Activated CD4-positive, alpha-beta memory T cell treated with anti-CD3 and anti-CD28 coated beads for 36 hours (primary cell): ENCODE measurements at places on chromosomes 16 and 17. TPM values are rescaled to one million over a fixed set of nuclear protein-coding genes. Genes with fewer than 3 reads are reported as not detected.

Gene PMFBP1
- 0.19 TPM for total RNA-seq

Gene PLEKHG4
- total RNA-seq: 22.7 TPM

Gene NSRP1
- total RNA-seq: 26.5 TPM

Gene RAC3
- 6.3 TPM for total RNA-seq

DNA sequence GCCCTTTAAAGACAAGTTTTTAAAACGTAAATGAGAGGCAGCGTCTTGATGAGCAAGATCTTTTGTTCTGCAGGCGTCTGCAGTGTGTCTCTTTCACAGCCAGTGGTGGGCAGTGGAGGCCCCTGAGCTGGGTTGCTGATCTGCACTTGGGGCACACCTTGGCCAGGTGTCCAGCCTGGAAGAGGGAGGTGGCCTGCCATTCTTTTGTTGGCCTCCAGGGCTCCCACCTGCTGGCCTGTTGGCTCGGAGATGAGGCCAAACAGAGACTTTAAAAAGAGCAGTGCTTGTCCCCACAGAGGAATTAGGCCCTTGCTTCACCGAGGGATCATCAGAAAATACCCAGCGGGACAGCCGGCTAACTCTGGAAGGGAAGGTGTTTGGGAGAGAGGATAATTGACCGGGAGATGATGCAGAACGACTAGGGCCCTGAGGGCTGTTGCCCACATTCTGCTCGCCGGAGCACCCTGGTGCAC is 145.9 kb upstream of the PLCG2 start:
- no peak for DNase-seq

DNA sequence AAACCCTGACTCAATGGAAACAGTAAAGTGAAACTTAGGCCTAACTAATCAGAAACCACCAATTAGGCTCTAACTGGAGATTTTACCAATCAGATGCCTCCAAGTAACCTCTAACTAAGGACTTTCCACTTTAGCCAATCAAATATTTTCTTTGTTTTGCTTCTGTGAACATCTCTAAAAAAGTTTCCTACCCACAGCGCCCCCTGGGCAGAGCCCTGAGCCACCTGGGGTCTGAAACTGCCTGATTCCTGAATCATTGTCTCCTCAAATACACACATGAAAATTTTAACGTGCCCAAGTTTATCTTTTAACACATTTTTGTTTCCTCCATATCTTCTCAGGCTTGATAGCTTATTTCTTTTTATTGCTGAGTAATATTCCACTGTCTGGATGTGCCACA is 19.0 kb downstream of the ADAD2 start:
- DNase-seq: no peak

- no peak for DNase-seq
Observed at GRCh38 chr17:63740464-63741142, 996 bp downstream of the STRADA start.

GRCh38 chr17:66531851-66532295 is 229.5 kb downstream of the PRKCA start:
- DNase-seq: no peak

DNA sequence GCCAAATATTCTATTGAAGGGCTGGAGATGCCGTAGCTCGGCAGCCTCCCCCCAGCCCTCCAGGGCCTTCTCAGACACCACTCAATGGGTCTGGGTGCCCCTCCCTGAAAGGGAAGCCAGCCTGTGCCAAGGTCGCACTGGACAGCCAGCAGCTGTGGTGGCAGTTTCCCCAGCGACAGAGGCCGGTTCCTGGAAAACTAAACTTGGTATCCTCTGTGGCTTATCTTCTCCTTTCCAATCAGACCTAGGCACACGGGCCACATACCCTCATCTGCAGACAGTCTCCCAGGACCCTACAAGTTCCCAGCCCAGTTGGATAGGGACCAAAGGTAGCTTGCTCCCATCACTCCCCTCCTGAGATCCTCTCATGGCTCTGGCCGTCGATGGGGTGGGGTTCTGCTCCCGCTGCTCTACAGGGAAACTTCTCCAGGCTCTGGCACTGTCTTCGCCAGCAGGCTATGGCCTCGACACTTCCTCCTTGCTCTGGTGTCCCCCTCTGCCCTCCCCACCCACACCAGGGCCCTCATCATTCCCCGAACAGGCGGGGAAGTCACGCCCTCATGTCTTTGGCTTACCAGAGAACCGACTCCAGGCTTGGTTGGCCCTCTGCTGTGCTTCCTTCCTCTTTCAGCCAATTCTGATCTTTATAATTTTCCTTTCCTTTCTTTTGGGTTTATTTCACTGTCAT is 18.3 kb upstream of the IL21R start:
- no peak for DNase-seq

- DNase-seq: no peak
Observed at GRCh38 chr16:84190731-84191388, at the start of gene ADAD2. Gene ADAD2 (plus strand): TSS chr16:84191157. CDS start chr16:84191231, 74 bp downstream.

GRCh38 chr17:82382933-82383255 is 11.3 kb downstream of the UTS2R start:
- DNase-seq: no peak

DNA sequence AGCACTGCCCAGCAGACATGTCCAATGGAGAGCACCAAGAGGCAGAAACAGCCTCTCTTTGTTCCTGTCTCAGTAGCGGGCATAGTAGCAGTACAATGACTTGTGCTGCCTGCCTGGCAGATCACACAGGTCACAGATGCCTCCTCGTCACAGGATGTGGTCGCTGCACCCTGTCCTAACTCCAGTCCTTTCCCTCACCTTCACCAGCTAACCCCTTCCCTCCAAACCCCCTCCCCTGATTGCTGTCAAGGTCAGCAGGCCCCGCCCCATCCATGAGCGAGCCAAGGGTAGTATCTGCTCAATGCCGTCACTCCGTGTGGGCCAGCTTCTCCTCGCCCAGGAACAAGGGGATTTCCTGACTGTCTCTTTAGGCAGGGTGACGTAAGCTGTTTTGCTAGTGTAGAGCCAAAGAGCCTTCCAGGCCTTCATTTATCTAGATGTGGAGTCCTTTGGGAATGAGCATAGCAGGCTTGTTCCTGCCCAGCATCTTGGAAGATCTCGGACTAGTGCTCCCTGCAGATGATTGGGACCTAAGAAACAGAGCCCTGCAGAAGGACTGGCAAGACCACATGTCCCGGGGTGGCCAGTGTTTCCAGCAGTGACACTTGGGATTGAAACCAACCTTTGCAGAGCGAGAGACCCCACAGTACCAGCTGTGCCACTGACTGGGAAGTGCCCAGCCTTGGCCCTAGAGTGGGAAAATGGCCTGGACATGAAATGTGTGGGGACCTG is 75.9 kb upstream of the TNRC6C start:
- DNase-seq: peak; percentile 91

DNA sequence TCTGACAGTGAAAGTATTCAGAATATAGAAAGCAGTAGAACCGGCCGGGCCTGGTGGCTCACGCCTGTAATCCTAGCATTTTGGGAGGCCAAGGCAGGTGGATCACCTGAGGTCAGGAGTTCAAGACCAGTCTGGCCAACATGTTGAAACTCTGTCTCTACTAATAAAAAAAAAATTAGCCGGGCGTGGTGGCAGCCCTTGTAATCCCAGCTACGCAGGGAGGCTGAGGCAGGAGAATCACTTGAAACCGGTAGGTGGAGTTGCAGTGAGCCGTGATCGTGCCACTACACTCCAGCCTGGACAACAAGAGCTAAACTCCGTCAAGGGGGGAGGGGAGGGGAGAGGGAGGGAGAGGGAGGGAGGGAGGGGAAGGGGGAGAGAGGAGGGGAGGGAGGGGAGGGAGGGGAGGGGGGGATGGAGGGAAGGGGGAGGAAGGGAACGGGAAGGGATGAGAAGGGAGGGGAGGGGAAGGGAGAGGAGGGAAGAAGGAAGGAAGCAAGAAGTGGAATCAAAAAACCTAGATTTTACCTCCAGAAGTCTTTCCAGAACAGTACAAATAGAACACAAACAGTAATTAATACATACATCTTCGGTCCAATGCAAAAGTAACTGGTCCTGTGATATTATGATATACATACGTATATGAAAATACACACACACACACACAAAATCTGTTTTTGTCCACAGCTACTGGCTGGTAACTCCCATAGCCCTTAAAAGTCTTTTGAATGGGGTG is 10.9 kb upstream of the NT5C start:
- no peak for DNase-seq

DNA sequence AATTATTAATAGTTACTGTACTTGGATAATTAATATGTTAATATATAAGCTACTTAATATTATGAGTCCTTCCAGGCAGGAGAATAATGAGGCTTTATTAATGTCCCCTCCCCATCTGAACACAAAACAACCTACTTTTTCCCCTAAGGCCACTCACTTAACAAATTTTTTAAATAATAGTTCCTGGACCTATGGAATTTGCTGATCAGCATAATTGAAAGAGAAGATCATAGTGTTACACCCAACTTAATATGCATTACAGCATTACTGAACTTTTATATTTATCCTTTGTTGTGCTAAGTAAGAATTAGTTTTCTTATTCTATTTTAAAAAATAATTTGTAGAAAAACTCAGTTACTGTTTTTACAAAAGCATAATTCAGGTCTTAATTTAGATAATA is 1537.7 kb upstream of the GOT2 start:
- DNase-seq: no peak

DNA sequence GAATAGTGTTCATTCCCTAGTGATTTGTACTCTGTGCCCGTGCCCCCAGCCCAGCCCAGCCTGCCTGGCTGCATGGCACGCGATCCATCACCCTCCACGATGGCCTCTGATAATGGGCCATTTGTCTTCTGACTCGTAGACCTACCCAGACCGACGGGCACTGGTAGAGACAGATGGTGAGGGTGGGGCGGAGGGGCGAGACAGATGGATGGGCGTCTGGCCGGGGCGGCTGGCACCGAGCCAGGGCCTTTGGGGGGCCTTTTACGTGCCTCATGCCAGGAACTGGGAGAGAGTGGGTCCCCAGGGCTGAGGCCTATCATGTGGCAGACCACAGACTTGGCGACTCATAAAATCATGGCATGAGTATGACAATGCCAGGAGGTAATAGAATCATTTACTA is 25.4 kb downstream of the CRHR1 start:
- no peak for DNase-seq

DNA sequence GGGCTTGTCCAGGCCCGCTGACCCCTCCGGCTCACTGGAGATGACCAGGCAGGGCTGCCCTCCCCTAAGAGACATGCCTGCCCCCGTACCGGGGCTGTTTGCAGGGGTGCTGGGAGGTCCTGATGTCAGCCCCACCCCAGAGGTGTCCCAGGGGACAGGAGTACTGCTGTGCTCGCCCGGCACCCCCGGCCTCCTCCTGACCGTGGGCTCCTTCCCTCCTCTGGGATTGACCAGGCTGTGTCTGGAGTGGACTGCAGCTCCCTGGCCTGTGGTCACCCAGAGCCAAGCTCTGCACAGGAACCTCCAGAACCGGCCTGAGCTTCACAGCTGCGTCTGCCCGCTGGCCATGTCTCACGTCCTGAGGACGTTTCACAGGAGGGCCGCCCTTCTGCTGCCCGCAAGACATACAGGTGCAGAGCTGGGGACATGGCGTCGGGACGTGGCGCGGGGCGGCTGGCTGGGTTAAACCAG is 53.2 kb downstream of the LMF1 start:
- no peak for DNase-seq

- no peak for DNase-seq
Observed at GRCh38 chr17:57982452-57983170, 5.4 kb downstream of the VEZF1 start.

DNA sequence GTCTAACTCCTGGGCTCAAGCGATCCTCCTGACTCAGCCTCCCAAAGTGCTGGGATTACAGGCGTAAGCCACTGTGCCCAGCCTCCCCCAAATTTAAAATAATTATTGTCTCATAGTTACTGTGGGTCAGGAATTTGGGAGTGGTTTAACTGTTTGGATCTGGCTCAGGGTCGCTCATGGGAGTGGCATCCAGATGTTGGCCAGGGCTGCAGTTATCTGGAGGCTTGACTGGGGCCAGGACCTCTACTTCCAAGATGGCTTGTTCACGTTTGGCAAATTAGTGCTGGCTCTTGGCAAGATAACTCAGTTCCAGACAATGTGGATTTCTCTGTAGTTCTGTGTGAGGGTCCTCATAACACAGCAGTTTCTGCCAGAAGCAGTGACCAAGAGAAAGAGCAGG is 8.0 kb downstream of the TEN1 start:
- no peak for DNase-seq

DNA sequence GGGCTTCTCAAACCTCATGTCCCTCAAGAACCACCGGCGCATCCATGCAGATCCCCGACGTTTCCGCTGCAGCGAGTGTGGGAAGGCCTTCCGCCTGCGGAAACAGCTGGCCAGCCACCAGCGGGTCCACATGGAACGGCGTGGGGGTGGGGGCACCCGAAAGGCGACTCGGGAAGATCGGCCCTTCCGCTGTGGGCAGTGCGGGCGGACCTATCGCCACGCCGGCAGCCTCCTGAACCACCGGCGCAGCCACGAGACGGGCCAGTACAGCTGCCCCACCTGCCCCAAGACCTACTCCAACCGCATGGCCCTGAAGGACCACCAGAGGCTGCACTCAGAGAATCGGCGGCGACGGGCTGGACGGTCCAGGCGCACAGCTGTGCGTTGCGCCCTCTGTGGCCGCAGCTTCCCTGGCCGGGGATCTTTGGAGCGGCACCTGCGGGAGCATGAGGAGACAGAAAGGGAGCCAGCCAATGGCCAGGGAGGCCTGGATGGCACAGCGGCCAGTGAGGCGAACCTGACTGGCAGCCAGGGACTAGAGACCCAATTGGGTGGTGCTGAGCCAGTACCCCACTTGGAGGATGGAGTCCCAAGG is 5.9 kb downstream of the ZNF646 start:
- DNase-seq: no peak

DNA sequence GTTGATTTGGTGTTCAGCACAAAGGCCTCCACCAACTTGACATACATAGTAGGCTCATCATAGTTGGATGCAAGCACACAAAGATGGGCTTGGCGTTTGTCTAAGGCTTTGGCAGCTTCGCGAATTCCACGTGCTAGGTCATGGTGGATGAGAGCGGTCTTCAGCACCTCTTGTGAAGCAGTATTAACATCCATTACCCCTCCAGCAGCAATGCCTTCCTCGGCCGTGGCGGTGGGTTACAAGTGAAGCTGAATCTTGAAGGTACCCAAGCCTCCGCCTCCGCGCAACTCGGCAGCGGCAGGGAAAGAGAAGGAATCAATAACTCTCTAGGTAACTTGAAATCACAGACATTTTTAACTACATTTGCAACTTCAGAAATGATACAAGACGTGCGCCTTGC is 1.1 kb upstream of the PELP1 start:
- DNase-seq: no peak

DNA sequence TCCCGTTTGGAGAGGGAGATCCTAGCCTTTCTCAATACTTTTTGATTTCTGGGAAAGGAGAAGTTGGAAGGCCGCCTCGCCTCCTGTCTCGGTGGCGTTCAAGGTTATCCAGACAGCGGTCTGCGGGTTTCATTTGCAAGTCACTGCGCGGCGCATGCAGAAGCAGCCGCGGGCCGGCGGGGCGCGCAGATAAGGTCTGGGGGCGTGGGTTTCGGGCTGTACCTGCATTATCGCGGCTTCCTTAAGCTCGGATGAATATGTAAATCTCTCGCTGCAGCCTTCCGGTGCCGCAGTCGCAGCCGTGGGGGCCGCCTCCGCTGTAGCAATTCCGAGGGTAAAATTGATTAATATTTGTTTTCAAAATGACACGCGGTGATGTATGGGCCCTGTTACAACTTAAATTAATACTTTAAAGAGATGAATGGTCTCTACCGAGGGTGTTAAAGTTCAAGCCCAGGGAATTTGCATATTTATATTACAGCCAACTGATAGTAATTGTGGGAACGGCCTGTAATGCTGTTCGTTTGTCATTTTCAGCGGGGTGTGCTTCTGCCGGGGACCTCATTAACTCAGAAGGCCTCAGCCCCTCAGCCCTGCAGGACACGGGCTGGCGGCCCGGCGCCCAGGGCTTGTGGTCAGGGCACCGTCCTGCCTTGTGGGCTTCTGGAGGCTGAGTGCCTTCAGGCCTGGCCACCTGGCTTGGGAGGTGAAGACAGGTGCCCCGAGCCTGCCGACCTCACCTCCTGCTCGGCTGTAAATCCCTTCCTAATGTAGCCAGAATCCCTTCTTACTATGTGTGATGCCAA is 99.4 kb downstream of the CYLD start:
- peak; percentile 61 for DNase-seq
